Osteocyte (in vitro differentiated cells): ENCODE measurements at places on chromosomes 16 and 17. TPM values are rescaled to one million over a fixed set of nuclear protein-coding genes. Genes with fewer than 3 reads are reported as not detected.

Gene TM4SF5
- total RNA-seq: not detected in 2 replicates

GRCh38 chr16:82924075-82924854, 297.5 kb downstream of the CDH13 start:
- peak; percentile 13 for DNase-seq

Gene ABCC6
- 1.4 and 2.1 TPM in 2 replicates for total RNA-seq

GRCh38 chr16:73504591-73505575, 457.0 kb upstream of the ZFHX3 start:
- DNase-seq: no peak

Gene CTRL
- 0.39 and 0.91 TPM in 2 replicates for total RNA-seq

Gene HEATR9
- not detected in 2 replicates for total RNA-seq
